Kidney (tissue), 22 donors: ENCODE measurements at places on chromosomes 4 and X.

DNA sequence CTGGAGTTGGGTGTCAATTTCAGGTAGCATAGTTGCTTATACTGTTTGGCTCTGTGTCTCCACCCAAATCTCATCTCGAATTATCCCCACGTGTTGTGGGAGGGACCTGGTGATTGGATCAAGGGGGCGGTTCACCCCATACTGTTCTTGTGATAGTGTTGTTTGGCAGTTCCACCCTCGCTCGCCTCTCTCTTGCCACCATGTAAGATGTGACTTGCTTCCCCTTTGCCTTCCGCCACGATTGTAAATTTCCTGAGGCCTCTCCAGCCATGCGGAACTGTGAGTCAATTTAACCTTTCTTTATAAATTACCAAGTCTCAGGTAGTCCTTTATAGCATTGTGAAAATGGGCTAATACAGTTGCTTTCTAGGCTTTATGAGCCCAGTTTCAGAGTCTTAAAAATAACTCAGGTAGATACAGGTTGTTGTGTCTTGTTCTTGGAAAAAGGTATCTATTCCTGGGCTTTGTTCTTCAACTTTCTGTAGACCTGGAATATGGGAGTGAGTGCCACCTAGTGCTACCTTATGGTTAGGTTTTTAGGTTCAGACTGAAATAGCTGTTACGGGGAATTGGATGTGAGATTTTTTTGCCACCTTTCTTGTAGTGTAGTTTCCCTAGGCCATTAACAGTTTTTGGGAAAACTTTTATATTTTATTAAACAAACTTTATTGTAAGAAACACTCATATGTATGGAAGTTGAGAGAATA, 15.6 kb downstream of the PGK1 start:
- no peak overlapping the region for H3K27ac ChIP-seq
- DNase-seq, result no peak
- no peaks in the 10 kb centered on the region for H3K27me3 ChIP-seq
- H3K36me3 ChIP-seq, result peaks cover 5% of the 10 kb centered on the region
- no peaks in the 10 kb centered on the region for H3K4me1 ChIP-seq

GRCh38 chr4:39718366-39719323, 20.7 kb downstream of the UBE2K start:
- no peak overlapping the region for H3K27ac ChIP-seq
- no peak for DNase-seq
- peaks cover 2% of the 10 kb centered on the region for H3K4me1 ChIP-seq
- H3K4me3 ChIP-seq, result no peak overlapping the region
- H3K27me3 ChIP-seq, result no peaks in the 10 kb centered on the region
- H3K36me3 ChIP-seq, result no peaks in the 10 kb centered on the region

GRCh38 chr4:105350859-105351490, 122.9 kb downstream of the PPA2 start:
- H3K27ac ChIP-seq, result no peak overlapping the region
- H3K36me3 ChIP-seq, result no peaks in the 10 kb centered on the region
- no peaks in the 10 kb centered on the region for H3K27me3 ChIP-seq
- DNase-seq, result no peak

- no peaks in the 10 kb centered on the region for H3K27me3 ChIP-seq
- no peaks in the 10 kb centered on the region for H3K36me3 ChIP-seq
- H3K27ac ChIP-seq, result no peak overlapping the region
- no peaks in the 10 kb centered on the region for H3K4me1 ChIP-seq
- H3K4me3 ChIP-seq, result no peak overlapping the region
These were observed 28.6 kb downstream of the STAP1 start for GRCh38 chr4:67587156-67587555.

- no peaks in the 10 kb centered on the region for H3K4me1 ChIP-seq
- no peaks in the 10 kb centered on the region for H3K27me3 ChIP-seq
- H3K36me3 ChIP-seq, result no peaks in the 10 kb centered on the region
- no peak overlapping the region for H3K4me3 ChIP-seq
These were observed 160.8 kb downstream of the NAA11 start for GRCh38 chr4:79164907-79165610.

- H3K4me1 ChIP-seq, result no peaks in the 10 kb centered on the region
- no peak overlapping the region for H3K27ac ChIP-seq
- no peaks in the 10 kb centered on the region for H3K27me3 ChIP-seq
- H3K4me3 ChIP-seq, result no peak overlapping the region
- DNase-seq, result no peak
These were observed 665.1 kb downstream of the RAPGEF2 start for GRCh38 chr4:159768016-159768415.

GRCh38 chr4:129342819-129343408, 247.0 kb downstream of the C4orf33 start:
- H3K36me3 ChIP-seq, result no peaks in the 10 kb centered on the region
- H3K4me1 ChIP-seq, result no peaks in the 10 kb centered on the region
- no peak overlapping the region for H3K4me3 ChIP-seq
- H3K27ac ChIP-seq, result no peak overlapping the region
- DNase-seq, result no peak

- DNase-seq, result no peak
- no peaks in the 10 kb centered on the region for H3K27me3 ChIP-seq
- no peak overlapping the region for H3K27ac ChIP-seq
- no peak overlapping the region for H3K4me3 ChIP-seq
- H3K4me1 ChIP-seq, result peaks cover 3% of the 10 kb centered on the region
These were observed 29.0 kb downstream of the MECP2 start for GRCh38 chrX:154068560-154068959.

DNA sequence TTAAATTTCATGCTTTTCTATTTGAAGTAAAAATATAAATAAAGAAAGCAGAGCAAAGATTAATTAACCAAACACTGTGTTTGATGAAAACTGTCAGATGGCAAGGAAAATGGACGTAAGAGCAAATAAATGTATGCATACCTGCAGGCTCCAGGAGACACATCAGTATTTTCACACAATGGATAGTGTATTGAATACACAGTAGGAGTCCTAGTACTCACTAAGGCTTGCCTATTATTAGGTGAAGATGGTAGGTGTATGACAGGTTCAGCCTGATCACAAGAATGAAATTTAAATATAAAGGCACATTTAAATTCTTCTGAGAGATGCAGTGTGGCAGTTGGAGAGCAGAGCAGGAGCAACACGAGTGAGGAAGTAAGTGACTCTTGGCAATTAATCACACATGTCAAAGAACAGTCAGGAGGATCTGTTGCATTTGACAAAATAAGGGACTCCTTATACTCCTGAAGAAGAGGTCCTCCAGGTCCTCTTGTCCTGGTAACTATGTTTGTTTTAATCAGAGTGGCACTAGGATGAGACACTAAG, 106.0 kb upstream of the NDST4 start:
- no peak overlapping the region for H3K4me3 ChIP-seq
- H3K27ac ChIP-seq, result no peak overlapping the region
- H3K36me3 ChIP-seq, result no peaks in the 10 kb centered on the region
- H3K27me3 ChIP-seq, result no peaks in the 10 kb centered on the region
- DNase-seq, result no peak

DNA sequence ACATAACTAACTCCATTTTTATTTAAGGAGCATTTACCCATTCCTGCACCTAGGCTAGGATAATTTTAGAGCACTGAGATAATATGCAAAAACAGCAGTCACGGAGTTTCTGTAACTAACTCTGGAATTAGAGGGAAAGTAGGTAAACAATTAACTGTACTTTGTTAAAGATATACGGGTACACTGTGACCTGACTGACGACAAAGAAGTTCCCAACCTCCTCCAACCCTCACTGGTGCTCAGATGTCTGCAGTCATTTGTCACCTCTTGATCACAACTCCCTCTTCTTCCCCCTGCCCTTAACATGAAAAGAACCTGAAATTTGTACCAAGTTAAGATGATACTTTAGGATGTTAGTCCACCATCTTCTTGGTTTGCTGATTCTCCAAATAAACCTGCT, 42.0 kb upstream of the TAPT1 start:
- DNase-seq, result no peak
- H3K27ac ChIP-seq, result no peak overlapping the region
- no peaks in the 10 kb centered on the region for H3K36me3 ChIP-seq
- no peak overlapping the region for H3K4me3 ChIP-seq

GRCh38 chr4:107252571-107252970, 216.5 kb upstream of the DKK2 start:
- no peak for DNase-seq
- no peak overlapping the region for H3K27ac ChIP-seq
- no peak overlapping the region for H3K4me3 ChIP-seq
- no peaks in the 10 kb centered on the region for H3K27me3 ChIP-seq

- H3K27me3 ChIP-seq, result no peaks in the 10 kb centered on the region
- no peaks in the 10 kb centered on the region for H3K4me1 ChIP-seq
- no peak for DNase-seq
- H3K36me3 ChIP-seq, result no peaks in the 10 kb centered on the region
- no peak overlapping the region for H3K27ac ChIP-seq
These were observed 134.2 kb downstream of the FNIP2 start for GRCh38 chr4:158903079-158903456.

- H3K27me3 ChIP-seq, result no peaks in the 10 kb centered on the region
- no peak overlapping the region for H3K4me3 ChIP-seq
- no peaks in the 10 kb centered on the region for H3K36me3 ChIP-seq
- no peak overlapping the region for H3K27ac ChIP-seq
- no peak for DNase-seq
These were observed 215.8 kb upstream of the SMIM31 start for GRCh38 chr4:164538097-164538496.

- no peak for DNase-seq
- H3K4me1 ChIP-seq, result no peaks in the 10 kb centered on the region
- H3K27ac ChIP-seq, result no peak overlapping the region
- H3K4me3 ChIP-seq, result no peak overlapping the region
- H3K27me3 ChIP-seq, result no peaks in the 10 kb centered on the region
These were observed 484.5 kb downstream of the IL1RAPL1 start for GRCh38 chrX:29071525-29072320.

- no peak overlapping the region for H3K4me3 ChIP-seq
- no peak overlapping the region for H3K27ac ChIP-seq
- no peak for DNase-seq
- H3K4me1 ChIP-seq, result peaks cover 2% of the 10 kb centered on the region
These were observed 199.0 kb downstream of the GPC3 start for GRCh38 chrX:133786382-133786781.

GRCh38 chrX:154008521-154008920, 11.2 kb downstream of the IRAK1 start:
- no peak overlapping the region for H3K4me3 ChIP-seq
- no peak overlapping the region for H3K27ac ChIP-seq
- no peaks in the 10 kb centered on the region for H3K4me1 ChIP-seq
- DNase-seq, result no peak

DNA sequence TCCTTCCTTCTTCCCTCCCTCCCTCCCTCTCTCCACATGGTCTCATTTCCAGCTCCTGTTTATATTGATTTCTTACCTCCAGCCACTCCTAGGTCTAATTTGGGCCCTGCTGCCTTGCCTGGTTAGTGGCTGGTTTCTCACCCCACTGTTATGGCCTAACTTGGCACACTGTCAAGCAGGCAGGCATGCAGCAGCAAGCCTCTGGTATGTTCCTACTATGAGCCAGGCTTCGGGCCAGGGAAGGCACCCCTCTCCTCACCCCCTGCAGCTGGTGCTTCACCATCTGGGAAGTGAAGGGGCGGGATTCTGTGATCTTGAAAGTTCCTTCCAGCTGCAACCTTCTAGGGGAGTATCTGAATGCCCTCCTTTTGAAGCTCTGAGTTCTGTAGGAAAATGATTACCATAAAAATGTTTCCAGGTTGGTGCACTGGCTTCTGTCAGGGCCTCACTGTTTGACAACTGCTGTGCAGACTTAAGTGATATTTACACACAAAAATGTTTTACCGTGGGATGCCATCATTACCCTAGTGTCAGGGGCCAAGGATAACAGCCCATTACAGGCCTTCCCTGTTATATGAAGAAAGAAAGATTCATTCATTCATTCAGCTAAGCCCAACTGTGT, 10.1 kb upstream of the VMA21 start:
- DNase-seq, result no peak
- no peaks in the 10 kb centered on the region for H3K36me3 ChIP-seq
- H3K27ac ChIP-seq, result no peak overlapping the region
- H3K4me3 ChIP-seq, result no peak overlapping the region
- no peaks in the 10 kb centered on the region for H3K27me3 ChIP-seq

DNA sequence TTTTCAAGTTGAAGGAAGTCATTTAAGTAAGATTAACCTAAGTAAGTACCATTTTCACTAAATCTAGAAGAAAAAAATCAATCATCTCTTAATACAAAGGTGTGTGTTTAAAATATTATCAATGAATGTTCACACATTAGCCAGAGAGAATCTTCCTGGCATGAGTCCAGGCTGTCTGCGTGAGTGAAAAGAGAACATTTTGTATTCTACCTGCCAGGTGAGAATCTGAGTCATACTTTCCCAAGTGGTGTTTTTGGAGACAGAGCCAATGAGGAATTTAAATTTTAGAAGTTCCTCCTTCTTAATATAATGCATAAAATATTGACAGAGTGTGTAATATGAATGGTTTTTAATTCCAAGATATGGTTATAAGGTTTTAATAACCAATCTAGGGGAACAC, 371.8 kb upstream of the NR3C2 start:
- no peaks in the 10 kb centered on the region for H3K4me1 ChIP-seq
- no peaks in the 10 kb centered on the region for H3K27me3 ChIP-seq
- DNase-seq, result no peak
- H3K27ac ChIP-seq, result no peak overlapping the region
- H3K4me3 ChIP-seq, result no peak overlapping the region
